Aorta (tissue), 5 donors: ENCODE measurements at places on chromosomes 11 and 22. TPM values are rescaled to one million over a fixed set of nuclear protein-coding genes. Genes with fewer than 3 reads are reported as not detected.

GRCh38 chr11:39541945-39542351, 1917.5 kb downstream of the LRRC4C start:
- no peaks in the 10 kb centered on the region for H3K4me1 ChIP-seq
- DNase-seq, result no peak
- H3K27ac ChIP-seq, result no peak overlapping the region
- no peak overlapping the region for H3K4me3 ChIP-seq
- no peaks in the 10 kb centered on the region for H3K36me3 ChIP-seq

The MAPK1 gene
- 137 TPM for total RNA-seq

The C22orf42 gene
- not detected for total RNA-seq

The CST6 gene
- 14.0 TPM for total RNA-seq

DNA sequence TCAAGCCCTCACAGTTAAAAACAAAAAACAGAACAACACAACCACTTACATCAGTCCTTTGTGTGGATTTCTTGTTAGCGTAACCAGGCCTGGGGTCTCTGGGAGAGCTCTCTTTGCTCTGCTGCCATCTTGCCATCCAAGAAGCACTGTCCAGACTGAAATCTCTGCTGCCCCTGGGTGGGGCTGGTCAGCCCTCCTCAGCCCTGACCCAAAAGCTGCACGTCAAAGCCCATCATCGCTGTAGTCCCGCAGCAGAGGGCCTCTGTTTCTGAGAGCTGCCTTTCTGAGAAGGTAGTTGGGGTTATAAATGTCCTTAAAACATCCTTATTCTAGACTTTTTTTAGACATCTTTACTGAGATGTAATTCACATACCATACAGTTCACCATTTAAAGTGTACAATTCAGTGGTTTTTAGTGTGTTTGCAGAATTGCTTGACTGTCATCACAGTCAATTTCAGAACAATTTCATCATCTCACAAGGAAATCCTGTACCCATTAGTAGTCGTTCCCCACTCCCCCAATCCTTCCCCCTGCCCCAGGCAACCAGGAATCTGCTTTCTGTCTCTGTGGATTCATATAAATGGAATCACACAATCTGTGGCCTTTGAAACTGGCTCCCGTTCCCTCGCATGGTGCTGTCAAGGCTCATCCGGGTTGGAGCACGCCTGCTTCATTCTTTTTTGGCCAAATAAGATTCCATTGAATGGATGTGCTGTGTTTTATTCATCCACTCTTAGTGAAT, 94.9 kb downstream of the TBC1D22A start:
- H3K27ac ChIP-seq, result no peak overlapping the region
- H3K4me3 ChIP-seq, result no peak overlapping the region
- no peaks in the 10 kb centered on the region for H3K4me1 ChIP-seq
- DNase-seq, result no peak
- H3K36me3 ChIP-seq, result no peaks in the 10 kb centered on the region

DNA sequence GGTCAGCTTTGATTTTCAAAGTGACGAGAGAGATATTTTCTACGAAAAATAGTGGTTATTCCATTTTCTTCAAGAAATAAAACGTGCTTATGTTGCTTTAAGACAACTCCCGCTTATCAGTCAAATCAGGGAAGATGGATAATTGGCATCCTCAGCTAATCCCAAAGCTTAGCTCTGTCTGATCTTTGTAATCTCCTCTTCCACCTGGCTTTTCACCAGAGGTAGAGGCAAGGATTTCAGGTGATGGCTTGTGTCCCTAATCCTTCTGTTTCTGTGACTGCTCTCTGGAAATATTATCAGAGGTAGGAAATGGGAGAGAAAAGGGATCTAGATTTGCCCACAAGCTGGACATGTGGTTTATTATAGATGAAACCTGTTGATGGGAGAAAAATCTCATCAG, 78.9 kb downstream of the DBX1 start:
- H3K36me3 ChIP-seq, result peaks cover 35% of the 10 kb centered on the region
- H3K4me1 ChIP-seq, result no peaks in the 10 kb centered on the region
- no peak for DNase-seq
- no peaks in the 10 kb centered on the region for H3K27me3 ChIP-seq
- no peak overlapping the region for H3K4me3 ChIP-seq
- no peak overlapping the region for H3K27ac ChIP-seq

- no peaks in the 10 kb centered on the region for H3K27me3 ChIP-seq
- H3K4me1 ChIP-seq, result no peaks in the 10 kb centered on the region
- H3K36me3 ChIP-seq, result no peaks in the 10 kb centered on the region
These were observed 35.4 kb upstream of the LINC01488 start for GRCh38 chr11:69446108-69446507.

DNA sequence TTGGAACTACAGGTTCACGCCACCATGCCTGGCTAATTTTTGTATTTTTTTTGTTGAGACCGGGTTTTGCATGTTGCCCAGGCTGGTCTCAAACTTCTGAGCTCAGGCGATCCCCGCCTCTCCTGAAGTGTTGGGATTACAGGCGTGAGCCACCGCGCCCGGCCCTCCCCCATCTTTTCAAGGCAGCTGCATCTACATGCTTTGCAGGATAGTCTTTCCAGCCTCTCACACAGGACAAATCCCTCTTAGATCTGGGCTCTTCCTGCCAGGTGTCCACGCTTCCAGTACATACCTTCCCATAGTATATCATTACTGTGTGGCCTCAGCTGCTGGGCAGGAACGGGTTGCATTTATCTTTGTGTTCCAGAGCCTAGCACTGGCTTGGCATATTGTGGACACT, 49.7 kb downstream of the C11orf96 start:
- H3K36me3 ChIP-seq, result no peaks in the 10 kb centered on the region
- H3K27me3 ChIP-seq, result no peaks in the 10 kb centered on the region
- no peak overlapping the region for H3K4me3 ChIP-seq
- no peak overlapping the region for H3K27ac ChIP-seq
- DNase-seq, result no peak

DNA sequence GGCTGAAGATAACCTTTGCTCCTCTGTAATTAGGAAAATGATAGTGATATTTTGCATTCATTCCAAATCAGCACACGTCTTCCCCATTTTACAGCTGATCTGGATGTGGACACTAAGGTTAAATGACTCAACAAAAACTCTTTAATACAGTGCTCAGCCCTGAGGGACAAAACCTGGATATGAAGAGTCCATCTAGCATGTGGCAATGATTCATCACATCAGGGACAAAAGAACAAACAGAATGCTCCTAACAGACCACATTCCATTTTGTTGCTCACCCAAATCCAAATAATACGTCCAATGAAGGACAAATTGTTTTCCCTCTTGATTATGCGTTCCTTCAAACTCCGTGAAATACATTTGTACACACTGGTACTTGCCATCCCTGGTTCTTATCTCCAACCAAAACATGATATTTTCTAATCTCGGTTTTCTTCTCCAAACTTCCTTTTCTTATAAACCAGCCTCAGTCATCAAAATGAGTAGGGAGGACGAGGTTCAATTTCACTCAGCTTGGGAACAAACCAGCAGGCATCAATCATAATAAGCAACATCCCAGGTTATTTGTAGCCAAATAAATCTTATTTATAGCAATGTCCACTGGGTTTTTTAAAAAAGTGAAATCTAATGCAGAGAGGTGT, 53.7 kb upstream of the MTMR2 start:
- H3K4me3 ChIP-seq, result no peak overlapping the region
- no peaks in the 10 kb centered on the region for H3K4me1 ChIP-seq
- peaks cover 10% of the 10 kb centered on the region for H3K36me3 ChIP-seq
- H3K27ac ChIP-seq, result no peak overlapping the region
- no peaks in the 10 kb centered on the region for H3K27me3 ChIP-seq
